ENCODE measurements at places on chromosomes 5 and 9.

DNA sequence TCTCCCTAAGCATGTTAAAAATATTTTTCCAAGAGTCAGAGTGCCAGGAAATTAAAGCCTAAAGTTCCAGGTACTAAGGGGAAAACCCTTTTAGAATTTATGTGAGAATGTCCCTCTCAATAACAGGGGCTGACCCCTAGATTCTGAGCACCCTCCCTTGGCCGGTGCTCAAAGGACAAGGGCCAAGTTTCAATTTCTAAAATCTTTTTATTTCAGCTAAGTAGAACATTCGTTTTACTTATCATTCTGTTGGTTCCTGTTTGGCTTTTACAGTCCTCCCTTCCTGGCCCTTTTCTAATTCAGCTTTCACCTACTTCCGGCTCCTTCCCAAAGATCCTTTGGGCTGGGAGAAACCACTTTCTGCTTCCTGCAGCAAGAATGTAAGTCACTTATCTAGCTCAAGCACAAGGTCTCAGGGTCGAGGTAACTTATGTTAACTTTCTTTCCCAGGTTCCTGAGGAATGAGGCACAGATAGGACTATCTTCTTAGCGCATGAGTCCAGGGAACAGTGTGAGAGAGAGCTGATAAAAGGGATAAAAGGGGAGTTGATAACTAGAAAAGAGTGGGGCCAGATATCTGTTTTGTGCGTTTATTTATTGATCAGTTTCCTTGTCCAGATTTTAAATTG, 34.6 kb upstream of the F2RL2 start:
- DNase-seq = no peak

- DNase-seq = no peak
Measured at GRCh38 chr5:10828241-10828640, 67.2 kb upstream of the DAP start.

GRCh38 chr5:140151144-140152021, 23.6 kb upstream of the CYSTM1 start:
- no peak for DNase-seq

- no peak for DNase-seq
Measured at GRCh38 chr9:20044686-20045085, 255.8 kb upstream of the SLC24A2 start.

DNA sequence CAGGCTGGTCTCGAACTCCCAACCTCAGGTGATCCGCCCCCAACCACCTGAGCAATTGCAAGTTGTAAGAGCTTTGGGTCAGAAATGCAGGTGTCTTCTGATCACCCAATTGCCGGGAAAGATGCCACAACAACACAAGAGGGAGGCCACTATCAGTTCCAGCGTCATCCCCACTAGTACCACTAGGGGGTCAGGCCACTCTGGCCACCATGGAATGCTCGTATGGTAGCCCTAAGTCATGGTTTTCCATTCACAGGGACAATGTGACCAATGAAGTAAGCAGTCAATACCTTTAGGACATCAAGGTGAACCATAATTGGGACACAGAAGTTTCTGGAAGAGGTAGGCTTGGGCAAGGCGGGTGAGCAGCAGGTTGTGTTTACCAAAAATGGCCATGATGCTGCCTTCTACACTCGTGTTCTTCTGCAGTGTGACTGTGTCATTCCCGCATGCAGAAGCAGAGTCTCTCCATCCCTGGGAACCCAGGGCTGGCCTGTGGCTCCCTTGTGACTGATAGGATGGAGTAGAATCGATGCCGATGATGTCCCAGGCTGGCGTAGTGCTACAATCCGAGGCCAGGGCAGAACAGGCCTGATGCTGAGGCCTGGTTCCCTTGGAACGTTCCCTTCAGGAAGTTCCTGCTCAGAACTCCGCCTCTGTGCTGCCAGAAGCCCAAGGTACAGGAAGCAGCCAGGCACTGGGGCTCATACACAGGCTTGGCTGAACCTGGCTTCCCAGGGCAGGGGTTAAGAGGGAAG, 42.2 kb upstream of the ANKRD33B start:
- no peak for DNase-seq

DNA sequence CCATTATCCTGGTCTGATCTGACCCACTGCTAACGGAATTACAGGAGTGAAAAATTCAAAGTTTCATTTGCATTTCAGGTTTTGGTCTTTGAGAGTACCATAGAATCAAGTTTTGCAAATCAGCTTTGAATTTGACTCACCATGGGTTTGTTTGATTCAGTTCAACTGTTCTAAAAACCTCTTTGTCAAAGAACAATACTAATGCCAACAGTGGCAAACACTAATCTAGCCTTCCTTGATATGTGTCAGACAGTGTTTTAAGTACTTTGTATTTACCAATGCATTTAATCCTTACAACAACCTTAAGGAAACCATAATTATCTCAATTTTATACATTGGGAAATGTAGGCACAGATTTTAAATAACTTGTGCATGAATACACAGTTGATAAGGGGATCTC, 10.1 kb upstream of the FSD1L start:
- no peak for DNase-seq
